ENCODE measurements at places on chromosomes 7 and 10. TPM values are rescaled to one million over a fixed set of nuclear protein-coding genes. Genes with fewer than 3 reads are reported as not detected.

GRCh38 chr7:17063045-17063383, 181.2 kb upstream of the AGR3 start:
- peak; percentile 23 for DNase-seq

DNA sequence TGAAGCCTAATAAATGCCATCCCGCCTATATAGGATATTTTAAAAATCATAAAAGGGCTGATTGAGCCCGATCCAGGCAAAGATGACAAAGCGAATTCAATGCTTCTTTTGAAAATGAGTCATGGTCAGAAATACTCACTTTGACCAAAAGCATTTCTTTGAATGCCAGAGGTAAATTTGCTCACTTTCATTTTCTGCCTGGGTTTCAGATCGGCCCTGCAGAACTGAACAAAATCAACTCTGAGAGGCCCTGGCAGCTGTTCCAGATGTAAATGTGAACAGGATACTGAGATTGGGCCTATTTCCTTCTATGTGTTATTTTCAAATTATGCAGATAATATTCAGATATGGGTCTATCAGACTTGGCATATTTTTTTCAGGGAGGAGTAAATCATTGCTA, 114.8 kb upstream of the ARID5B start:
- DNase-seq: peak; percentile 56

DNA sequence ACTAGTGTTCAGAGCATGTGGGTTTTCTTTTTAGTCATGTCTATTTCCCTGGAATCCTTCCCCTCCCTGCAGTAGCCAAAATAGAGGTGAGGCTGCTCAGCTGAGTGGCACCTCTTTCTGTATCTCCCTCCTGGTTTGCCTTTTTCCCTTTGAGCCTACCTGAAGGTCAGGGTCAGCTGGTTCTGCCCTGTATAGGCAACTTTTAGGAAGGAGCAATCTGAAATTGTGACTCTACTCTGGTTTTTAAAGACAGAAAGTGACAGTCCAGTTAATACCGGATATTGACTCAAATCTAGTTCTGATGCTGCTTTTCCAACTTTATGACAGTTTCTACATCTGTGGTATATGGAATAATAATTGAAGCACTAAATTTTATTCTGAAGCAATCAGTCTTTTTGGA, 26.0 kb downstream of the CCM2 start:
- no peak for DNase-seq

- DNase-seq: no peak
These were observed 2.7 kb upstream of the MPP7 start for GRCh38 chr10:28305553-28305952.

The C10orf67 gene
- total RNA-seq: 0.21 TPM

- no peak for DNase-seq
These were observed 22.8 kb upstream of the EN2 start for GRCh38 chr7:155435110-155435509.

The SPRN gene
- total RNA-seq: not detected

All from MCF 10A (cell line).